ENCODE measurements at places on chromosomes 4 and X.

DNA sequence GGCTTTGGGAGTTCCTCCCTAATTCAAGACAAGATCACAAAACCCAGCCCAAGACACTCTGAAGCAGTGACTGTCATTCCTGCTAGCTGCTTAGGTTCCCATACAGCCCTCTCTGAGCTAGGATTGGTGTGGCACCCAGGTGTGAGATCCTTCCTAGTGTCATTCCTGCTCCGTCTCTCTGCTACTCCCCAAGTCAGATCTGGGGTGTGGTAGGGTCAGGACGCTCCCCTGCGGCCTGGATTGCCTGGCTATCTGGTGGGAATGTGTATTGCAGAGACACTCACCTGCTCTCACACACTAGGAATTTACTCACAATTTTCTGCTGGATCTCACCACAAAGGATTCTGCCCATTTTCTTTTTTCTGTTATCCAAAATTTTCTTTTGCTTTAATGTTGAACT, 560.8 kb upstream of the ATOH1 start:
- no peak for DNase-seq

DNA sequence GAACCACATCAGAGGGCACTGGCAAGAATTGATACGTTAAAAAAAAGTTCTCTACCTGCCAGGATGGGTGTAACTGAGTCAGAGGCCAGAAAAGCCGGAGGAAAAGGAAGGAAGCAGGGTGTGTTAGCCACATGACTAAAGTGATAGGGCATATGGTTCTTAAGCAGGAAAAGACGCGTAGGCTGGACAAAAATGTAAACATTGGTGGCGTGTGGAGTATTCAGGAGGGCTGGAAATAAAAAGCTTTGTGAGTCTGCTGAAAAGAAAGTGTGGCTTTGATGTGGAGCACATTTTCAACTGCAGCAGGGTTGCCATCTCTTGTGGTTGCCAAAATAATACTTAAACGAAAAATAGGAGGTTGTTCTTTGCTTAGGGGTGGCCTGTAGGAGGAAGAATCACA, 186.5 kb upstream of the RPL34 start:
- DNase-seq = peak; percentile 20

- peak; percentile 51 for DNase-seq
Measured at GRCh38 chr4:123093236-123093635, 170.8 kb upstream of the NUDT6 start.

- no peak for DNase-seq
Measured at GRCh38 chrX:17662391-17662790, 74.9 kb upstream of the SCML1 start.

- peak; percentile 82 for DNase-seq
Measured at GRCh38 chrX:77788050-77788449, 2.0 kb upstream of the ATRX start.

- DNase-seq = no peak
Measured at GRCh38 chrX:150813922-150814321, 84.5 kb downstream of the CD99L2 start.

DNA sequence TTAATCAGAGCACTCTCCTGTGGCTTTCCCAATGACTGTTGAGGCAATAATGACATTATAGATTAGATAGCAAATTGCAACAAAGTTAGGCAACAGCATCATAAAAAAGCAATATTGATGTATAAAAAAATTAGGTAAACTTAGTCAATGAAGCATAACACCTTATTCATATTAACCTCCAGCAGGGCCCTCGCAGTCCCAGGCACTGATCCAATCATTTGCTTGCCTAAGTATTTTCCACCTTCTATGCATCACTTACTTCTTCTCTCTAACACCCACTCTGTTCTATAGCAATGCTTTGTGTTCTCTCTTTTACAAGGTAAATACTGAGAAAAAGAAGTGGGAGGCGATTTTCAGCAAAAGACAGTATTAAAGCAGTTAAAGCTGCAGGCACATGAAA, 833.5 kb upstream of the ADGRL3 start:
- no peak for DNase-seq

GRCh38 chr4:185470501-185471195, 885 bp downstream of the CCDC110 start:
- peak; percentile 49 for DNase-seq

GRCh38 chr4:148778980-148779675, 336.9 kb upstream of the NR3C2 start:
- DNase-seq = no peak

DNA sequence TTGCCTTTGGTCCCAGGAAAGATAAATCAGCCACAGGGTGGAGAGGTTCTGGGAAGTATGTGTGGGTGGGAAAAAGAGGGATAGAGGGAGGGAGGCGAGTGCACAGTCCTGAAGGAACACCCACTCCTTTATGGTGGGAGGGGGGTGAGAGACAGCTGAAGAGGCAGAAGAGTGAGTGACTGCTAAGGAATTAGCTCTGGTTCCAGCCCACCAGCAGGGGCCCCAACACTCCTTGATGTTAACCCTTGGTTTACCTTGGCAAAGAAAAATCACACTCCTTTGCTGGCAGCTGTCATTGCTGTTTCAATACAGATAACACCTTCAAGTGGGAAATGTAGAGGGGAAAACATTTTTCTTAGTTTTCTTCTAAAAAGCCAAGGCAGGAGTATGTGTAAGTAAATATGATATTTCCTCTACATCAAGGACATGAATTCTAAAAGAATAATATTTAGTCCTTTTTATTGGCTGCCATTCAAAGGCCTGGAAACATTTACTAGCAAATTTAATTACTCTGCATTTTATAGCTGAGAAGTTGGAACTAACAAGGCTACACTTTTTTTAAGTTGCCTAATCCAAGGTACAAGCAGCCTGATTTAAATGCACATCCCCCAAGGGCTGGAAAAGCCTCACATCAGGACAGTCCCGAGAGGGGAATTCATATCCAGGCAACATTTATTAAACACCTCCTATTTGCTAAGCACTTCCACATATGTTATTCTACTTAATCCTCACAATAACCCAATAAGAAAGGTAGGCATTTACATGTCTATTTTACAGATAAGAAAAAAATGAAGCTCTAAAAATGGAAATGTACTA, 81.7 kb downstream of the HS6ST2 start:
- no peak for DNase-seq

GRCh38 chrX:44244008-44244407, 99.5 kb downstream of the EFHC2 start:
- peak; percentile 56 for DNase-seq

- peak; percentile 8 for DNase-seq
Measured at GRCh38 chr4:46386570-46386969, 3.4 kb downstream of the GABRA2 start.

GRCh38 chr4:13920901-13921300, 293.4 kb upstream of the BOD1L1 start:
- peak; percentile 9 for DNase-seq

DNA sequence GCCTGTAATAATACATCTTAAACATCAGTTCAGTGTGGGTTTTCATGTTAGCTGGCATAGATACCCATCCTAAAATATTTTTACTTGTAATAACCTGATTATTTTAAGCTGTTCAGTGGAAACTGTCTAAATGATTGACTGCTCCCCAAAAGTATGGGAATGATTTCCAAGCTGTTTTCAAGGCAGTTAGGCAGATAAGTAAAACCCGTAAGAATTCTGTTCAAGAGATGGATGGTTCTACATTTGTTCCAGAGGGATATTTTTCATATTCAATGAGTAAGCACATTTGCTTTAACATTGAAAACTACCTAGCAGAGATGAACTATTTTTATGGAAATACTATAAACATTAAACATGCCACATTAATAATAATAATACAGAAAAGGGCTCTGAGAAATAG, 161.1 kb downstream of the UNC5C start:
- no peak for DNase-seq

- no peak for DNase-seq
Measured at GRCh38 chr4:15883610-15884243, 54.8 kb downstream of the FGFBP1 start.

DNA sequence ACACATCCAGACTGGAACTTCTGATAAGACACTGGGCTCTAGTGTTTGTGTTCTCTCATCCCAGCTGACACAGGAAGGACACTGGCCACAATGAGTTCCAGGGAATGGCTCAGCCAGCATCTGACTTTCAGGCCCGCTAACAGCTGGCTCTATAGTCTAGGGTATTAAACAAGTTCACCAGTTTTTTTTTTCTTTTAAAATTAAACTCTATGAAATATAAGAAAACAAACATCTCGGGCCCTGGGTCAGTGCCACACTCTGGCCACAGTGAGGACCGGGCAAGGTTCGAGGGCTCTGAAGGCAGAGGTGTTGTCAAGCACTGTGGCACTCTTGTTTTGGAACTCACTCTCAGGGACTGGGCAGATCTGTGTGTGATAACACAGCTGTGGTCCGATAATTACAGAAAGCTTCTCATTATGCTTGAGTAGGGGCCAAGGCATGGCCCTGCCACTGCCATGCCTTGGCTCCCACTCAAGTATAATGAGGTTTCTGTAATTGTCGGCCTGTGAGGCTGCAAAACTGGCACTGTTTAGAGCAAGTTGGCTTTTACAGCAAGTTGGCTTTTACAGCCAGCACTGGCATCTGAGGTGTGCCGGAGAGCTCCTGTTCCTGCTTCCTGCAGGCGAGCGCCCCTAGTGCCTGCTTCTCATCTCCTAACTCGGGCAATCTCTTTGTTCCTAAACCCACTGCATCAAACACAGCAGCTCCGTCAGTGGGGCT, 62.8 kb downstream of the PPP1R2C start:
- peak; percentile 43 for DNase-seq
